ENCODE measurements at places on chromosomes 5 and 9. TPM values are rescaled to one million over a fixed set of nuclear protein-coding genes. Genes with fewer than 3 reads are reported as not detected.
A peak's percentile ranks its signal among the peaks of the same experiment; 100 is the strongest.

WDR70 gene
- total RNA-seq, result 9.0 TPM

CSF1R gene
- total RNA-seq, result 16.3 TPM

MYMK gene
- not detected for total RNA-seq

STK10 gene
- 9.4 TPM for total RNA-seq

EQTN gene
- total RNA-seq, result not detected

KCNV2 gene
- total RNA-seq, result not detected

ACOT12 gene
- total RNA-seq, result 115 TPM

GRIA1 gene
- not detected for total RNA-seq

FBXL17 gene
- total RNA-seq, result 9.2 TPM

RGS14 gene
- 34.7 TPM for total RNA-seq

LHX3 gene
- total RNA-seq, result not detected

PLAC8L1 gene
- not detected for total RNA-seq

ZNF879 gene
- 1.0 TPM for total RNA-seq

DNA sequence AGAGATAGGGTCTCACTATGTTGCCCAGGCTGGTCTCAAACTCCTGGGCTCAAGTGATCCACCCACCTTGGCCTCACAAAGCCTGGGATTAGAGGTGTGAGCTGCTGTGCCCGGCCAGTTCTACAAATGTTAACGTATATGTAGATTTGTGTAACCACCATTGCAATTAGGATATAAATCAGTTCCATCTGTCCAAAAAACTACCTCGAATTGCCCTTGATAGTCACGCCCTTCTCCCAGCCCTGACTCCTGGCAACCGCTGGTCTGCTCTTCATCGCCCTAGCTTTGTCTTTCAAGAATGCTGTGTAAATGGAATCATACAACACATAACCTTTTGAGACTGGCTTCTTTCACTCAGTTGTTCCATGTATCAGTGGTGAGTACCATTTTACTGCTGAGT lies 46.1 kb upstream of the PPARGC1B start:
- no peak for DNase-seq

GRCh38 chr5:122015471-122015870 lies 53.7 kb downstream of the SRFBP1 start:
- DNase-seq, result no peak

- DNase-seq, result no peak
Observed at GRCh38 chr5:150931368-150931965, 26.7 kb upstream of the ZNF300 start.

GRCh38 chr5:173664154-173664526 lies 47.7 kb upstream of the BOD1 start:
- no peak for DNase-seq

DNA sequence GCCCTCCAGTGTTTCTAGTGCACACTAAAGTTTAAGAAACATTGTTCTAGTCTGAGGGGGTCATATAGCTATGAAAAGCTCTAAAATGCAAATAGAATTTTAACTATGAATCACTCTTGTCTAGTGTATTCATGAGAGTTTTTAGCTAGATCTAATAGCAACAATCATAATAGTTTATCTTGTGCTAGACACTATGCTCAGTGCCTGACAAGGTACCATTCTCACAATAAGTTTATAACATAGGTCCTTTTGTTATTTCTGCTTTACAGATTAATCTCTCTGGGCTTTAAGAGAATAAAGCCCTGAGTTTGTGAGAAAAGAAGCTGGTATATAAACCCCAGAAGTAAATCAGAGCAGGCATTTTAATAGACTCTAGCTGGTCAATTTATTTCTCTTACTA lies 2120.7 kb downstream of the MAT2B start:
- no peak for DNase-seq

GRCh38 chr9:73153793-73154227 lies 2.1 kb downstream of the ANXA1 start:
- no peak for DNase-seq

DNA sequence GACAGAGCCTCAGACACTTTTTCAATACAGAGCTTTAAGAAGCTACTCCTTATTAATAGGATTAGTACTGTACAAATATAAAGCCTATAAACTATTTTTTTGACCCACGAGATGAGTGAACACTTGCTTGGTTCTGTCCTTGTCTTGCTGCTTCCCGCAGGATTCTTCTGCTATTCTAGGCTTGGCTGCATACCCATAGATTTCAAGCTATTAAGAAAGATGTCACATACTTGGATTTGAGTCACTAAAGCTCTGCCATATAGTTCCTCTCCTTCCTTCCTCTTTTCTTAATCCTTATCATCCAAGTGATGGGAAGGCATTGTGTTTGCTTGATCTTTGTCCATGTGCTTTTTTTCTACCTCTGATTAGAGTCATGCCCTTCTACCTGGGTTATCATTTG lies 361.2 kb upstream of the TRPC7 start:
- no peak for DNase-seq

- no peak for DNase-seq
Observed at GRCh38 chr9:13478639-13479038, 199.1 kb upstream of the MPDZ start.

DNA sequence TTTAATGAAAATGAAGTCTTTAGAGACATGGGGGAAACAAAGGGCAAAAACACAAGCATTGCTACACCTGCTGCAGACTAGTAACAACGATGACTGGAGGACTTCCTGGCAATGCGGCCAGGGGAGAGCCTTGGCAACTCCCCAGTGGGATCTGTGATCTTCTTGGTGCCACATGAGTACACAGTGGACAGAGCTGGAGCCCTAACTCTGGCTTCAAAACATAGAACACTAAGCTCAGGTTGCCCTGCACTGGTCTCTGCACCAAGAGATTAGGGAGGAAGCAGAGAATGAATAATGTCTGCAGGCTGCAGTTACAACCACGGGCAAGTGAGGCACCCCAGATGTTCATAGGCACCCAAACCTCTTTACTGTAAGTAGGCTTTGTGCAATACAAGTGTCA lies 91.1 kb downstream of the MRPS27 start:
- no peak for DNase-seq

- no peak for DNase-seq
Observed at GRCh38 chr5:67588389-67588788, 391.8 kb upstream of the CD180 start.

GRCh38 chr9:76227156-76227555 lies 167.1 kb downstream of the RFK start:
- DNase-seq, result no peak

- DNase-seq, result no peak
Observed at GRCh38 chr9:86075132-86076109, 23.9 kb downstream of the GOLM1 start.

DNA sequence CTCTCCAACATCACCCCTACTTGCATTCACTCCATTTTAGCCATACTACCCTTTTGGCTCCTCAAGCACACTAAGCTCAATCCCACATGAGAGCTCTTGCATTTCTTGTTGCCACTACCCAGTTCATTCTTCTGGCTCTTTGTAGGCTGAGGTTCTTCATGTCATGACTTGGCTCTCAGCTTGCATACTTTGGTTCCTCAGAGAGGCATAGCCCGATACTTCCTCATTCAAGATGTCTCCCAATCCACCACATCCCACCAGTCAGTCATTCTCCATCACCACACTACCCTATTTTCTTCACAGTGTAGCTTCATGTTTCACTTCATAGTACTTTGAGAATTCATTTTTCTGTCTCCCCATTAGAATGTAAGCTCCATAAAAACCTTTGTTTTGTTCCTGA lies 116.7 kb downstream of the NR6A1 start:
- no peak for DNase-seq

GRCh38 chr9:134321946-134322741 lies 4.1 kb upstream of the RXRA start:
- peak; percentile 86 for DNase-seq

DNA sequence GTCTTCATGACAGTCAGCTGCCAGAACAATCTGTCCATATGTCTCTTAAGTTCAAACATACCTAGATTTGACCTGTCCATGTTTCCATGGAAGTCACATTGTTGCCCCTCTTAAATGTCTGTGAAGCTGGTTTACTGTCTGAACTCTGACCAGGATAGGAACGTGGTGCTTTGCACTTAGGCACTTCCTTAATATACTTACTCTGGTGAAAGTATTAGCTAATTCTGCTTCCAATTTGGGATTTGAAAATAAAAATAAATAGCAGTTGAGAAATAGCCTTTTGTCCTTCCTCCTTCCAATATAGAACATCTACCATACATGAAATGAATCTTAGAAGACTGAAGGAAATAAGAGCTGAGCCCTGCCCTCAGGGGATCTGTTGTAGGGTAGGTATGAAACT lies 524.5 kb upstream of the CLINT1 start:
- DNase-seq, result no peak

GRCh38 chr9:132301521-132301920 lies 53.3 kb downstream of the SETX start:
- DNase-seq, result no peak

DNA sequence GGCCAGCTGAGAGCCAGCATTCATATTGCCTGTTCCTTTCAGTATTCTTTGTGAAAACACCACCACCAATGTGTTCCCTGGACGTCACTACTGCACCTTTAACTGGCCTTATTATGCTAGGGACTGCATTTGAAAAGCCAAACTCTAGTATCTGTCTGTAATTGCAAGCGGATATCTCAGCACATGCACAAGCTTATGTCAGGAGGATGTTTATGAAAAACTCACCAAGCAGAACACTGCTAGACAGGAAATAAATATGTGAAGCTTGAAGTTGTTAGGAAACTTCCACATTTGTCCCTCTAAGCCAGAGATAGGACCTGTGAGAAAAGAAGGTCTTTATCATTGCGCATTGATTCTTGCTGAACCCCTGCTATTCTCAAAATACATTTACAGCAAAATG lies 135.4 kb upstream of the CCDC152 start:
- DNase-seq, result no peak

DNA sequence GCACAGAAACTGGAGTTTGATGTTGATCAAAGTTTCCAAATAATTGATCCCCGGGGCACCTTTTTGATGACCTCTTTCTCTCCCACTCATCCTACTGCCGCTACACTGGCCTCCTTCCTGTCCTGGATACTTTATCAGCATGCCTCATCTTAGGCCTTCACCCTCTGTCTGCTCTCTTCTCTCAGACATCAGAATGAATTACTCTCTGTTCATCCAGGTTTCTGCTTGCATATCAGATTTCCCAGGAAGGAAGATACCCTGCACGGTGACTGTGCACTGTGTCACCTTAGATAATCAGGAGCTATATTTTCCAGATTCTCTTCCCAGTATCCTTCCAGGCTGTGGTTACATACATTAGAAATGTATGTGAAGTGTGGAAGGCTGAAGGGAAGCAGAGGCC lies 397.0 kb downstream of the DIRAS2 start:
- DNase-seq, result no peak

GRCh38 chr5:116759860-116760640 lies 185.4 kb upstream of the SEMA6A start:
- DNase-seq, result no peak

- no peak for DNase-seq
Observed at GRCh38 chr9:83570359-83570758, 32.2 kb upstream of the FRMD3 start.

DNA sequence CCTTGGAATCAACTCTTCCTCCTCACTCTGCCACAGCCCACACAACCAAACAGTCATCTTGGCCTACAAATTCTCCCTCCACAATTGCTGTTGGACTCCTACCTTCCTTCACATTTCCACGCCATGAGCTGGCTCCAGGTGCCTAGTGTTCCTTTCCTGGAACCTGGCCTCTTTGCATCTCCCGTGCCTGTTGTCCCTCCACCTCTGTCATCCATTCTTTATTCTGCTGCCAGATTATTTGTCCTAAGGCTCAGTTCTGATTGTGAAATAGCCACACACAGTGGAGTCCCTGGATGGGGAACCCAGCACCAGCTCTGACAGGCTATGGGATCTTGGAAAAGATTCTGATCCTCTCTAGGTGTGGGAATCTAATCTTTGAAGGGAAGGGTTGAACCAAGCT lies 109.1 kb upstream of the ANKH start:
- no peak for DNase-seq

DNA sequence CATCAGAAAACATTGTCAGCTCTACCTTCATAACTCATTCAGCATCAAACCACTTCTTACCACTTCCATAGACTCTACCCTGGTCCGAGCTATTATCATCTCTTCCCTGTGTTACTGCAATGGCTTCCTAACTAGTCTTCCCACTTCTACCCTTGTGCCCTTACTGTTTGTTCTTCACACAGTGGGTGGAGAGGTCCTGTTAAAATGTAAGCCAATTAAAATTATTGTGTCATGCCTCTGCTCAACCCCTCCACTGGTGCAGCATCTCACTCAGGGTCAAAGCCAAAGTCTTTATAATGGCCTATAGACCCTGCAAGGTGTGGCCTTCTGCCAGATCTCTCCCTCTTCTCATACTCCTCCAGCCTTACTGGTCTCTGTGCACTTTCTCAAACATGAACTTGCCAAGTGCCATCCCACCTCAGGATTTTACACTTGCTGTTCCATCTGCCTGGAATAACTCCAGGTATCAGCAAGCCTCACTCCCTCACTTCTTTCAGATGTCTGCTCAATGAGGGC lies 22.8 kb upstream of the ARAP3 start:
- no peak for DNase-seq

- DNase-seq, result no peak
Observed at GRCh38 chr9:106731910-106732309, 131.1 kb upstream of the ZNF462 start.

DNA sequence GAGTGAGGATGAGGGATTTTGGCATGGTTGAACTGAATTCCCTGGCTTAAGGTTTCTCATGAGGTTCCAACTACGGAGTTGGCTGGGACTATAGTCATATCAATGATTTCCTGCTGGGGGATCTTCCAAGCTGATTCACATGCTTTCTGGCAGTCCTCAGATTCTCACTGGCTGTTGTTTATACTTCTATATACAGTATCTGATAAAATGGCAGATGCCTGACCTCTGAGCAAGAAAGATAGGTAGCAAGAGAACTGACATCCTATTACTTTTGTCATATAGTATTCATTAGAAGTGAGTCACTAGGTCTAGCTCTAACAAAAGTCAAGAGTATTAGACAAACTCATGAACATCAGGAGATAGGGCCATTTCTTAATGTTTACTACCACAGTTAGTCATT lies 440.9 kb upstream of the EDIL3 start:
- DNase-seq, result no peak

- DNase-seq, result no peak
Observed at GRCh38 chr5:139277171-139277570, 16.4 kb upstream of the MATR3 start.

GRCh38 chr5:73365301-73365853 lies 83.2 kb downstream of the FOXD1 start:
- no peak for DNase-seq

- no peak for DNase-seq
Observed at GRCh38 chr5:75648712-75649111, 37.5 kb downstream of the ANKDD1B start.
